ENCODE measurements at places on chromosomes 12 and 14.

DNA sequence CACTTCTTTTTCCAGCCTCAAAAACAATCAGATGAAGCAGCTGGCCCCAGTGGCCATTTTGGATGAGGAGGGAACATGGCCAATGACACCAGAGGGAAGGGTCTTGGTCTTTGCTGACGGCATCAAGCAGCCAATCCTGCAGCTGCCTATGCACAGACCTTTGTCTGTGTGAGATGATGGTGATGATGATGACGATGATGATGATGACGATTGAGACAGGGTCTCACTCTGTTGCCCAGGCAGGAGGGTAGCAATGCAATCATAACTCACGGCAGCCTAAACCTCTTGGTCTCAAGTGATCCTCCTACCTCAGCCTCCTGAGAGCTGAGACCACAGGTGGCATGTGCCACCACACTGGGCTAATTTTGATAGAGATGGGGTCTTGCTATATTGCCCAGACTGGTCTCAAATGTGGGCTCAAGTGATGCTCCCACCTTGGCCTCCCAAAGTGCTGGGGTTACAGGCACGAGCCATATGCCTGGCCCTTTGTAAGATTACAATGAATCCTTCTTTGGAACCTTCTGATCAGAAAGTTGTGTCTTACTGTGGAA is 26.5 kb upstream of the NCOR2 start:
- DNase-seq = no peak

- no peak for DNase-seq
These were observed 172.8 kb downstream of the KTN1 start for GRCh38 chr14:55752580-55753390.

- DNase-seq = no peak
These were observed 90.7 kb downstream of the ZFP36L1 start for GRCh38 chr14:68702135-68702534.

GRCh38 chr14:99982537-99983250 is 82.5 kb upstream of the EVL start:
- DNase-seq = no peak

- no peak for DNase-seq
These were observed 26.3 kb upstream of the MLXIP start for GRCh38 chr12:122052285-122052684.

DNA sequence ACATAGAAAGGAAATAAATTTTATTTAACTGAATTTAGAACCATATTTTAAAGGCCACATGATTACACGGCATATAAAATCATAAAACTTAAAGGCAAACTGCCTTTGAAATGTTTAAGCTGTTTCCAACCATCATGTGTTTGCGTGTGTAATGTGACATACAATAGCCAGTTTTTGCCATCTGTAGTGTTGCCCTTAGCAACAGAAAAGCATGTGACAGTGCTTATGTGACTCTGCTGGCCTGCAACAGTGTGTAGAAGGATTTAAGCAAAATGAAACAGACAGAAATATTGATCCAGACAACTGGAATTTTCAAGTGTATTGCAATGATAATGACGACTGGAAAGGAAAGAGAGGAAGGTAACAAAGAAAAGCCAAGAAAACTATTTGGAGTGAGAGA is 49.5 kb downstream of the TSPAN19 start:
- no peak for DNase-seq

DNA sequence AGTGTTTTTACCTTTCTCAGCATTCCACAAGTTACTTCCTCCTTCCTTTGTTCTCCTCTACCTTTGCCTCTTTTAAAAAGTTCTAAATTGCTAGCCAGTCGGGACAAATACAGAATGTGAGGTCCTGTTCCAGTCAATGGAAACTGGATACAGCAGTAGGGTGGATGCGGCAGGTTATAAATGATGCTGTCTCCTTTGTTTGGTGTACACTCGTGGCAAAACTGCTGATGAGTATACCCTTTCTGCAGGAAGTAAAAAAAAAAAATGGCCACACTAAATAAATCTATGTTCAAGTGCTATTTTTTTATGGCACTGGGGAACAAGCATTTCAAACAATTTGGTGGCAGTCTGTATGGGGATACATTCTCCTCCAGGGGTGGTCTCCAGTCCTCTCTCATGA is 27.5 kb downstream of the KLRK1 start:
- DNase-seq = no peak

Data from CMK (cell line).